Skeletal muscle cell (primary cell): ENCODE measurements at places on chromosomes 11 and 22.

- no peak for DNase-seq
Measured at GRCh38 chr11:72295471-72295870, 51.5 kb upstream of the PHOX2A start.

- DNase-seq, result no peak
Measured at GRCh38 chr11:117696540-117696939, 100.5 kb downstream of the DSCAML1 start.

GRCh38 chr11:65786786-65787636, at the start of gene OVOL1:
TSS of gene OVOL1 (plus strand) at chr11:65787063. CDS start at chr11:65787374, 311 bp downstream.
- DNase-seq, result no peak

DNA sequence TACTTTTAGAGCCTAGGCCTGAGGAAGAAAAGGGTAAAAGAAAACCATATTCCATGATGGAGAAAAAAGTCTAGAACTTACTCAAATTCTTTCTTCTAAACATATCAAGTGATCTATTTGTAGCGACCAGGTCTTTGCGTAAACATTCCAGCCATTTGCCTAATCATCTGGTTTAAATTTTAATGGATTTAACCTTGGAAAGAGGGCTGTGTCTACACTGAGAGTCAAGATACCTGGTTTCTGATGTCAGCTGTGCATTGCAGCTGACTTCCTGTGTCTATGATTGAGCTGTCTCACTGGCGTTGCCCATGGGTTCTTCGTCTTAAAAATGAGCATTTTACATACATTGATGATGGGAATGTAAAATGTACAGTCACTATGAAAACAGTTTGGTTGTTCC, 10.0 kb upstream of the TMEM123 start:
- DNase-seq, result no peak

DNA sequence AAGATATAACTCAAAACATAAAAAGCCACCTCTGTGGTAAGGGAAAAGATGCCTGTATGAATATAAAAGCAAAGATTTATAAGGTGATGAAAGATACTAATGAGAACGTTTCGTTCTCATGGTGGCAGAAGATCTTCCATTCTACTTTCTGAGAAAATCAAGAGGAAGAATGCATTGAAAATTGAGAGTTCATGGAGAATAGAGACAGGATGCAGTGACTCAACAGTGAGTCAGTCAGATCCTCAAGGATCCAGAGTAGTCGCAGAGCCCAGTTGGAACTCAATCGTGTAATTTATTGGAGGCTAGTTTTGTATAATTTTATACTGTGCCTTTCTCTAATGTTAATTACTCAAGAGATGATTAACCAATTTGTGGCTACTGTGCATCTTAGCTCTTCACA, 73.3 kb downstream of the ENTHD1 start:
- DNase-seq, result peak; percentile 81

DNA sequence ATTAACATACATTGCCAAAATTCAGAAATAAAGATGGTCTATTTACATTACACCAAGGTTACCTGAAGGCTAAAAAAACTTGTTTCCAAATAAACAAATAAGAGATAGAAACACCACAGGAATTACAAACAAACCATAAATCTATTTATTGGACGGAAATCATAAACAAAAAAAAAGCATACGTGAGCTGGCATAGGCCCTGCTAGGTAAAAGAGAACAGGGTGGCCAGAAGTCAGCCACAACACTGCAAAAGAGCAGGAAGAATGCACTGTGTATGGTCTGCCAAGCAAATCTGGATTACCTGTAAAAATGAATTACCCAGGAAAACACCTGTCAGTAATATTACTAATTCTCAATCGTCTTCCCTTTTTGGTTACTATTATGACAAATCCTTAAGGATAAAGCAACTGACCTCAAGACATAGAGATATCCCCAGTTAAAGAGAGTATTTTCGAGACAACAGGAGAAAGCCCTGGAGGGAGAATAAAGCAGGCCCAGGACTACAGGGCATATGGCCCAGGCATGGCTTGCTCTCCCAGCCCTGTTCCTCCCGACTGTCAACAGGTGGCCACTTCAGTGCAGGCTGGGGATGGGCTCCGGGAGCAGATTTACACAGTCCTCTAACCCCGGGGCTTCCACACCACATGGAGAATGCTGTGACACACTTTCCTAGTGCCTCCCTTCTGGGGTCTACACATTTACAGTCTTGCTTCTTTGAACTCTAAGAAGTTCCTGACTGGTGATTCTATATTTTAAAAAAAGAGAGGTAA, 18.0 kb downstream of the PPP2R1B start:
- DNase-seq, result no peak

DNA sequence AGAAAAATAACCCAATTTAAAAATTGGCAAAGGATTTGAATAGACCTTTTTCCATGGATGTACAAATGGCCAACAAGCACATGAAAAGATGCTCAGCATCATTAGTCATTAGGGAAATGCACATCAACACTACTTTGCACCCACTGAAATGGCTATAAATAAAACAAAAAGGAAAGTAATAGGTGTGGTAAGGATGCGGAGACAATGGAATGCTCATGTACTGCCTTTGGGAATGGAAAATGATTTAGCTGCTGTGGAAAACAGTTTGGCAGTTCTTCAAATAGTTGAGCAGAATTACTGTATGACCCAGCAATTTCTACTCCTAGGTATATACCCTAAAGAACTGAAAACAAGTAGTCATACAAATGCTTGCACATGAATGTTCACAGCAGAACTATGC, 37.4 kb downstream of the LARGE2 start:
- no peak for DNase-seq

GRCh38 chr11:128548649-128549255, 38.6 kb downstream of the ETS1 start:
- DNase-seq, result no peak

DNA sequence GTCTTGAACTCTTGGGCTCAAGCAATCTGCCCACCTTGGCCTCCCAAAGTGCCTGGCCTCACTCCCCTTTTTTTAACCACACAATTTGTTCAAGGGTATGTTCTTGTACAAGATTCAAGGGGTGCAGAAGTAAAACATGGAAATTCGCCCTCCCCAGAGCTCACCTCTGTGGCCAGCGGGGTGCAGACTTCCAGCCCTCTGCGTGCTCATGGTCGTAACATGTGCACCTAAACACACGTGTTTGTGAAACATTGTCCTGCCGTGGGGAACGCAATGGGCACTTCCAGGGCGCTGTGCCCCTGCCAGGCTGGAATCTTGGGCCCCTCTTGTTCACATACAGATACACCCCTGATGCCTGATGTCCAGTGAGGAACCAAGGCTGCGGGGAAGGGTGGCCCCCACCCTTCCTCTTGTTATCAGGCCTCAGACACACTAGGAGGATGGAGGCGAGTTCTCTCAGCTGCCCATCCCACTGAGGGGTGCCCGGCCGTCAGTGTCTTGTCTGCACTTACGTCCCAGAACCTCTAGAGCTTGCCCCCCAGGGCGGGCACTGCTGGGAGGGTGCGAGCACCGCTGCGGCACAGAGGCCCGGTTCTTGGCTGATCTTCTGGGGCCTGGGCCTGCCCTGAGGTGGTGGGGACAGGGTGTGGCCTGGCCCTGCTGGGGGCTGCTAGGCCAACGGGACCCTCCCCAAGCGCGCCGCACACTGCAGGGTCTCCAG, 4.1 kb upstream of the EPS8L2 start:
- DNase-seq, result no peak

DNA sequence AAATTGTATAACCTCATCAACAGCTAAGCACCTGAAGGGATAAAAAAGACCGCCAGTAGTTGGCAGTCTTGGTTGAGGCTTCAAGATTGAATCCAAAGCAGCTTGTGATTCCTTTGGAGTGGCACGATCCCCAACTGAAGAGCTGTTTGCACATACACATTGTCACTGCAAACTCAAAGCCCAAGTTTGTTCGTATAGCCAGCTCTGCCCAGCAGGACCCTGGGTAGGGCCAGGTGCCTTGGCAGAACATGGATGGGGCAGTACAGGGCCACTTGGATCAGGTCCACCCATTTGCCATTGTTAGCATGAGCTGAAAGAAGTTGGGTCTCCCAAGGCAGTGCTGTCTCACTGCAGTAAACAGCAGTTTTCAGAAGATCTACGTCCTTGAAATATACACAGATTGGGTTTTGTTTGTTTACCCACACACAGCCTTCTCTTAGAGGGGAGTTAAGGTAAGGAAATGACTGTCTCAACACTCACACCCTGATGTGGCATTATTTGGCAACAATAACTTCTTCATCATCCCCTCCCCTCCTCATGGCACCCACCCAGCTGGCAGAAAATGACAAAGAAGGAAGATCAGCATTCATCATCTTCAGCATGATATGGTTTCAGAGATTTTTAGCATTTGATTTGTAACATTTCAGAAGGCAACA, 132.9 kb downstream of the COMMD9 start:
- DNase-seq, result no peak

GRCh38 chr11:19089421-19089820, 27.5 kb upstream of the ZDHHC13 start:
- no peak for DNase-seq

- DNase-seq, result no peak
Measured at GRCh38 chr22:37128555-37129281, 19.2 kb upstream of the TMPRSS6 start.

GRCh38 chr11:125348674-125349309, 147.3 kb downstream of the FEZ1 start:
- no peak for DNase-seq

GRCh38 chr11:63573881-63574855, 11.0 kb upstream of the PLAAT2 start:
- peak; percentile 46 for DNase-seq
